ENCODE measurements at places on chromosomes 16 and 17. TPM values are rescaled to one million over a fixed set of nuclear protein-coding genes. Genes with fewer than 3 reads are reported as not detected.
A peak's percentile ranks its signal among the peaks of the same experiment; 100 is the strongest.

VMO1 gene
- total RNA-seq: not detected

CMTM2 gene
- total RNA-seq: not detected

PIPOX gene
- total RNA-seq: 2.5 TPM

SMIM36 gene
- total RNA-seq: not detected

CORO1A gene
- total RNA-seq: 718 TPM

CASKIN2 gene
- 0.08 TPM for total RNA-seq

NSF gene
- total RNA-seq: 22.6 TPM

PRSS27 gene
- total RNA-seq: 1.4 TPM

DNA sequence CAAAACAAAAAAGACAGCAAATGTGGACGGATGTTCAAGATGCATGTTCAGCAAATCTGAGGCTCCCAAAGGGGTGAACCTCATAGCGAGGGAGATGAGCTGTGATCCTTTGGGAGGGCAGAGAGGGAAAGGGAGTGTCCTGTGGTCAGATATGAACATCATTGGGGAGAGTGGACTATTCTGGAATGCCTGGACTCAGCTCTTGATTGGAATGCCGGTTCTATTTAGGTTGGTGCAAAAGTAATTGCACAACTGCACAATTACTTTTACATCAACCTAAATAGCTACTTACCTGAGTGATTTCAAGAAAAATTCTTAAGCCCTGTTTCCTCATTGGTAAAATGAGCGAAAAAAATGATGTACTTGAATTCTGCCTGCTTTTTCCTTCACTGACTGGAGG lies 89.6 kb downstream of the CACNG3 start:
- DNase-seq: no peak

DNA sequence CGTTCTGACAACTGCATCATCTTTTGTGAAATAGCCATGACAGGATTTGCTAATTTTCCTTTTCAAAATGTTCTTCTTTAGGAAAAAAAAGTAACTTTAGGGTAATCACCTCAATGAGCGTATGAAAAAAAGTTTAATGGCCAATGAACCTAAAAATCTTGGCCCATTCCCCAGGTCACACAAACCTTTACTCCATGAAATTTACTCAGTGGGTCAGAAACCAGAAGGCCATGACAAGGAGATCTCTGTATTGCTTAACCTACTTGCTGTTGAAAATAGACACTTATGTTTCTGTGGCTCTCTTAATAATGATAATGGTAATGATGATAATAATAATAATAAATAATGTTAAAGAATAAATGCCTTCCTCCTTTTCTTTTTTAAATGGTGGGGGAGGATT lies 180.8 kb upstream of the IRX3 start:
- no peak for DNase-seq

- no peak for DNase-seq
These were observed 35.2 kb downstream of the DCAKD start for GRCh38 chr17:45016237-45016636.

- DNase-seq: no peak
These were observed 52.7 kb upstream of the AKAP1 start for GRCh38 chr17:57032343-57032742.

DNA sequence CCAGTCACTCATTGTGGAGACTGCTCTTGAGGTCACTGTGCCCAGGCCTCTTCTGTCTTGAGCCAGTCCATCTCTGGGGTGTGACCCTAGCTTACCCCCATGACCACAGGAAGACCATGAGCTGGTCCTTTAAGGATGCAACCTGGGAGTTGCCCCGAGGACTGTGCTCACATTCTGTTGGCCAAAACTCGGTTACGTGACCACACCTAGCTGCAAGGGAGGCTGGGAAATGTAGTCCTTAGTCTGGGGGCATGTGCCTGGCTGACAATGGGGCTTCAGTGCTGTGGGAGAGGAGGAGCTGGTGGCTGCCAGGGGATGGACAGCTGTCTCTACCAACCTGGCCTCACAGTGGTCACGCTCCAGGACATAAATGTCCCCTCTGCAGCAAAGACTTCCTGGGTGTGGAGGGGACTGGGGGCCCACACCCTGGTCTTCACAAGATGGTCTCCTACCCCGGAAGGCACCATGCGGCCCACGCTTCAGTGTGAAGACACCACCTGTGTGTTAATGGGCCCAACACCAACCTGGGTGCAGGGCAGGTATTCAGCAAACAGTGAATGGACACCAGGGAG lies 55.4 kb downstream of the JPH3 start:
- no peak for DNase-seq

DNA sequence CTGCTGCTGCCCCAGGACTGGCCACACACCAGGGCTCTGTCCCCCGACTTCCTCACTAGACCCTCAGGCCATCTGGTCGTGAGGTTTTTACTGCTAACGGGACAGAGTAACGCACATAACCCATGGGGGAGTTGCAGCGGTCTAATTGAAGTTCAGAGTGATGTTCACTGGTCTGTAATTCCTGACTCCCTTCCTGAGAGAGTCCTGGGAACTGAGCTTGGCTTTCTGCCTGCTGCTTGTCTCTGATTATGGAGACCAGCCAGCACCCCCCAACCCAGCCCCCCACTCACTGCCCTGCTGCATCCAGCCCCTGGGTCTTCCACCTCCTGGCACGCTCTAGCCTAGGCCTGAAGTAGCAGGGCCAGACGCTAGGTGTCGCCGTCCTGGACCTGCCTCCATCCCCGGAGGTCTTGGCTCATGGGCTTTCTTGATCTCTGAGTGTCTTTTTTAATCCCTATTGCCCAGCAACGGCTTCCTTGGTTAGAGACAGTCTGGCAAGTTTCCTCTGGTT lies 192.9 kb downstream of the CCDC182 start:
- no peak for DNase-seq

GRCh38 chr16:56615353-56615752 lies 7.0 kb downstream of the MT2A start:
- DNase-seq: no peak

GRCh38 chr17:45431531-45432404 lies 902 bp downstream of the ARHGAP27 start:
- peak; percentile 69 for DNase-seq

DNA sequence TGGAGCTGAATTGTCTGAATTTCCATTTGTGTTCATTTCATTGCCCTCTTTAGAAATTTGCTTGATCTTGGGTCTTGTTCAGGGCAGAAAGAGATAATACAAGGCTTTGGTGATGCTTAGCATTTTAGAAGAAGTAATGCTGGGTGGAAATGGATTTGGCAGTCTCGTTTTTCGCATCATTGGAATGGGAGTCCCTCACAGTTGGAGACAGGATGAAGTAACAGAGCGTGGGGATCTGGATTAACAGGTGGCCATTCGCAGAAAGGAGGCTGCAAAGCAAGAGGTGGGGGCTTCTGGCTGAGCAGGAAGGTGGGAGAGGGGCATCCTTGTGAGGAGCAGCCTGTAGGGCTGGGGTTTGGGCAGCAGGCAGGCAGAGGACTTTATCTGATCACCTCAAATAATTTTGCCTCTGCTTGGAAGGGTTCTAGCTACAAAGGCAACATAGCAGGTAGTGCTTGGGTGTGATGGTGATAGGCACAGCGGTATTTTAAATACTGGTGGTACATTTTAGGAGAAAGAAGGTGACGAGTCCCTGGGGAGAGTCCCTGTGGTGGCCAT lies 17.0 kb downstream of the KSR1 start:
- no peak for DNase-seq

DNA sequence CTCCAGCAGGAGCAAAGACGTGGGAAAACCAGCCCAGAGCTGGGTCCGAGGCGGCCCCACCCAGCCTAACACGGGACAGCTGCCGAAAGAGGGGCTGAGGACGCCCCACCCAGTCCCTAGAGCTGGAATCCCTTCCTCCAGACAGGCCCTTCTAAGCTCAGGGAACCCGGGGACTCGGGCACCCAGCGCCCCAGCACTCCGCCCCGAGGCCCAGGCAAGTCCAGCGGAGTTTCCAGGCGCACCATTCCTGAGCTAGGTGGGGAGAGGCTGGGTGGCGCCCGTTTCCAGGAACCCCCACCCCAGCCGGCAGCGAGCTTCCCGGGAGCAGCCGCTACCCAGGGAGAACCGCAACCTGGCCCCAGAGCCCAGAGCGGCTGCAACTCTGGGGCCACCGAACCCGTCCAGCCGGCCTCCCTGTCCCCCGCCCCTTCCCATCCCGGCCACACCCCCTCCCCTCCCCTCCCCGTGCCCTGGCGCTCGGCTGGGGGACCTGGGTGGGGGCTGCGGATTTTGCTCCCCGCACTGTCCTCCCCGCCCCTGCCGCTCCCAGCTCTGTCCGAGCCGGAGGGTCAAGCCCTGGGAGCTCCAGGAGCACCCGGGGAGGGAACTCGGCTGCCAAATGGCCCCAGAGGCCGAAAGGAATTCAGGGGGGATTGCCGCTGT lies 536 bp downstream of the TMC6 start:
- no peak for DNase-seq

DNA sequence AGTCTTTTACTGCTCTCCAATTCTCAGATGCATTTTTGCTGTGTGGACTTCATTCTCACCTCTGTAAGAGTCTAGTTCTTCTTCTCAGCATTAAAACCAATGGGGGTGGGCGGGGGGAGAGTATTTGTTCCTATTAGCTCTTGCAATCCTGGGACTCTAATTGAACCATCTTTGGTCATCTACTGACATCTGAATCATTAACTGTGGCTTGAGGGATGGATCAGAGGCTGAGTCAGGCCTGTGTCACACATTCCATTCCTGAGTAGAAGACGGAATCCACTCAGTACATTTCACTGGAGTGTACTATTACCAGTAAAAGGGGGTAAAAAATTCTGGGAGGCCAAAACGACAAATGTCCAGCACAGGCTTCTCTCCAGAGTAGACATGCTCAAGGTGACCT lies 12.8 kb upstream of the ZNF23 start:
- no peak for DNase-seq

DNA sequence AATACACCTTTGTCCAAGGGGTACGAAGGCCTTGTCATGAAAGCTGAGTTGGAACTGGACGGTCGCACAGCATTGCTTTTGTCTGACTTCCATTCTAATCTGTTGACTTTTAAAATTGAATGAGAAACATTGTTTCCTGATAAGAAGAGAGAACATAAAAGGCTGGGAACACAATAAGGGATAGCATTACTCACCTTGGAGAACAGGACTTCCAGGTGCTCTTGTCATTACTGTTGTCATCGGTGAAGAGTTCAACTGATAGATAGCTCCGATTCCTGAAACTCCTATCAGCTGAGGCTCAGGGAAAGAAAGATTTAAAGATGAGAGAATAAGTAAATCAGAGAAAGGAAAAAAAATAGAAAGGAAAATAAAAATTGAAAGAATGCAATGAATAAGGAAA lies 351.1 kb downstream of the KCNJ2 start:
- no peak for DNase-seq

DNA sequence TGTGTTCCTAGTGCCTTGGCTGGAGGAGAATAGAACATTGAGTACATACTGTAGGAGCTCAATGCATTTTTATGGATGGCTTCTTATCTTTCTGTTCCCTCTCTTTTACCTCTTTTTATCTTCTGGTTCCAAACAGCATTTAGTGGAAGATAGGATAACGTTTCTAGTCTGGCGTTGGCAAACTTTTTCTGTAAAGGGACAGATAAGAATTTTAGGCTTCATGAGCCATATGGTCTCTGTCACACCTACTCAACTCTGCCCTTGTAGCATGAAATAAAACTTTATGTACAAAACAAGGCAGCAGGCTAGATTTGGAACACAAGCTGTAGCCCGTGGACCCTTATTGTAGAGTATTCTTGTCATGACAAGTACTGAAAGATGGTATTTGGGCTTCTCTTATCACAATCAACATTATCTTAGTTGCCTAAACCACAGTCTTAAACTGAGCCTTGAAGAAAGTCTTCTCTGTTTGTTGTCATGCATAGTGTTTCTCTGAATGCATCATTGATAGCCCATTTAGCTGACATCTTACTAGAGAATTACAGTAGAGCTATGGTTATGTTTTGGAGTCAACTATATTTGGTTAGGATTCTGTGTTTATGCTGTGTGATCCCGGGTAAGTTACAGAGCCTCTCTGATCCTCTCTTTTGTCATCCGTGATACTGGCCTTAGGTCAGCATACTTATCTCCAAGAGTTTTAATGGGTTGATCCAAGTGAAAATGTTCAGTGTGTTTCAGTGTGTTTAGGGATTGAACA lies 80.2 kb downstream of the HS3ST4 start:
- no peak for DNase-seq

DNA sequence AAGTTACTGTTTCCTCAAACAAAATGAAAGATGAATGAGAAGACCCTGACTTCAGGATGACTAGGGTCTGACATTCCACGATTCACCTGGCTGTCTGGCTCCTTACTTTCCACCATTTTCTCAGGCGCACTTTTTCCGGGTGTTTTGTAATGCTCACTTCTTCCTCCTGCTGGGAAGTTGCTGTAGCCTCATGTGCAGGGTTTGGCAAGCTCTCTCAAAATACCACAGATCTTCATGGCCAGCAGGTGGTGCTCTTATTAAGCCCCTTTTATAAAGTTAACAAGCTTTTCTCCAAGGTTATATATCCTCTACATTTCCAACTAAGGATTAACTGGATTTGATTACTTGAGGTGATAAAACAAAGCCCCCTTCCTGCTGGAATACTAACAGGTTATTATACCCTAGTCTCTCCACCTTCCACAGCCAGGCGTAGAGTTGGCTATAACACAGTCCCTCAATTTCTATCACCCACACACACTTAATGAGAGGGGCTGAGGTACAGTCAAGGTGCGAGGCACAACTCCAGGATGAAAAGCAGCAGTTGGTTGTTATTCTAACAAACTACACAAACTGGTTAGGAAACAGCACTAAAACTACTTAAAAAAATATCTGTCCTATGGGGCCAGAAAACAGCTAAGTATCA lies 45.4 kb downstream of the STH start:
- peak; percentile 36 for DNase-seq

All from T-helper 17 cell (primary cell).